ENCODE measurements at places on chromosomes 5 and 9.

DNA sequence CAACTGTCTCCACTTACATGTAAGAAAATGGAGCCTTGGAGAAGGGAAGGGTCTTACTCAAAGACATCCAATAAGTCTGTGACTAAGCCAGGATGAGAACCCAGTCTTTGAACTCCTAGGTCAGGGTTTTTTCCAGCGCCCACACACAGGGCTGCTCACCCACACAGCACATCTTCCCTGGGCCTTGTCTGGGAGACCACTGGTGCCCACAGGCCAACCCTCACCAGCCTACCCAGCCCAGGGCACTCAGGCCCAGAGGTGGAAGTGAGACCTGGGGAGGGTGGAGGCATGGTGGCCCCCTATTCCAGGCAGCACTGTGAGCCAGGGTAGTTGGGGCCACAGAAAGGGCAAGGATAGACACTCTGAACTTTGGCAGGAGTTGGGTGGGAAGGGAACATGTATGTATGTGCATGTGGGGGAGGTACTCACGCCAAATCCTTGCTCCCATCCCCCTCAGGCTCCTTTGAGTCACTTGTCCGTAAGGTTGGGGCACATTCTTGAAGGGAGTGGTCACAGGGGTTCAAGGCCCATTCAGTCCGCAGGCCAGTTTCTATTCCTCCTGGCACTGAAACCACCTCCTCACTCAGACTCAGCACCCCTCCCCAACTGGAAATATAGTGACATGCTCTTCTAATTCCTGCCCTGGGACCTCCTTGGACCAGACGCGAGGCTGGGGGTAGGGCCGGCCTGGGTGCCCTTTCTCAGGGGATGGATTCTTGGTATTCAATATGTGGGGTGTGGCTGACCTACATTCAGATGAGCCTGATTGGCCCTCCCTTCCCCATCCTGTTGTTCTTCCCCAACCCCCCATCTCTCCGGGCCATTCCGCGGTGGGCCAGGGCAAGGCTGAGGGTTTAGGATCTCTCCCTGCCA lies 2.9 kb upstream of the SLC4A9 start:
- no peak for DNase-seq

DNA sequence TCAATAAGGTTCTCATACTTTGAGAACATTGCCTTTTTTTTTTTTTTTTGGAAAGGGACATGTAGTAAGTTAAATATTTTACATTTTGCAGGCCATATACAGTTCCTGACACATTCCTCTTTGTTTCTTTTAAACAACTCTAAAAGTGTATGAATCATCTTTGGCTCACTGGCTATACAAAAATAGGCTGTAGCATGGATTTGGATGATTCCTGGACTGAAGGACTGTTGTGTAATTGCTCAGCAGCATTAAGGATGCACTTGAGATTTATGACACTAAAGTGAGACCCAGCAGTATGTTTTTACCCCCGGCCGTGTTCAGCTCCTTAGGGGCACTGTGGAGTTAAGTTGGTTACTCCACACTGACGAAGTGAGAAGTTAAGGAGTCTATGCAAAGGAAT lies 41.3 kb downstream of the VPS13A start:
- no peak for DNase-seq

- no peak for DNase-seq
These were observed 42.1 kb downstream of the PPP1R2B start for GRCh38 chr5:156892223-156892622.

DNA sequence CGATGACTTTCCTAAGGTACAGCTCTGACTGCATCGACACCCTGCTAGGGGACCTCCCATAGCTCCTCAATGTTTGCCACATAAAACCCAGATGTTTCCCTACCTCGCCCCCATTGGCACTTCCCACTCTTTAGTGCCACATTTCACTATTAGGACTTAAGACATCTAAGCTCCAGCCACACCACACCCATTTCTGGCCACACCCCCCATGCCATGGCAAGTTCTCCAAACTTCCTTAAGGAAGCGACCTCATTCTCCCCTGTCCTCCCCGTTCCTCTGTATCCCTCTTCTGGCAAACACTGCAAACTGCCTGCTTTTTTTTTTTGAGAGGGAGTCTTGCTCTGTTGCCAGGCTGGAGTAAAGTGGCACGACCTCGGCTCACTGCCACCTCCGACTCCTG lies 62.9 kb downstream of the USP20 start:
- no peak for DNase-seq

GRCh38 chr9:92599938-92600461 lies 64.2 kb upstream of the ECM2 start:
- DNase-seq: no peak
